ENCODE measurements at places on chromosomes 12 and 14.

- no peak for DNase-seq
Measured at GRCh38 chr12:56602239-56602638, 27.9 kb downstream of the BAZ2A start.

DNA sequence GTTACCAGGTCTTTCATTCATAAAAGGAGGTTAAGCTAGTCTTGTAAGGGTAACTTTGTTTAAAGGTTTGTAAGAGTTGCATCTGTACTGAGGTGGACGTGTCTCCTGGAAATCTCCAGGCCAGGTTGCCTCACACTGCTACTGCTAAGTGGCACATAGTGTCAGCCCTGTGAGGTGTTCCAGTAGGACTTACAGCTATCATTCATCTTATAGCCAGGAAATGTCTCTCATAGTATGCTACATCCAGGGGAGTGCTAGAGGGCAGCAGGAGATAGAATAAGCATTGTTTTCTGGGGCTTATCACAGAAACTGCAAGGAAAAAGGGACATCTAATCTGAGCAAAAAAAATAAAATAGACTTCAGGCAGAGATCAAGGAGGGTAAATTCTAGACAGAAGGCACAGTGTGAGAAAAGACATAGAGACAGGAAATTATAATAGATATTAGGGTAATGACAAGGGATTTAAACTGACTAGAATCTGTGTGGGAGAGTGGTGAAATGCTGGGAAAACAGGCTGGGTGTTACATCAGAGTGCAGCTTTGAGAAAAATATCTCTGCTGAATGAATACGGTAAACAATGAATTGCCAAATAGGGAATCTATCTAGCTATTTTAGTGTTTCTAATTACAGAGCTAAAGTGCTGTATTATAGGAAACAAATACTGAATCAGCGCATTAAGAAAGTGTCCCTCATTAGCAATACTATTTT, 205.1 kb upstream of the ABCD2 start:
- DNase-seq: no peak

DNA sequence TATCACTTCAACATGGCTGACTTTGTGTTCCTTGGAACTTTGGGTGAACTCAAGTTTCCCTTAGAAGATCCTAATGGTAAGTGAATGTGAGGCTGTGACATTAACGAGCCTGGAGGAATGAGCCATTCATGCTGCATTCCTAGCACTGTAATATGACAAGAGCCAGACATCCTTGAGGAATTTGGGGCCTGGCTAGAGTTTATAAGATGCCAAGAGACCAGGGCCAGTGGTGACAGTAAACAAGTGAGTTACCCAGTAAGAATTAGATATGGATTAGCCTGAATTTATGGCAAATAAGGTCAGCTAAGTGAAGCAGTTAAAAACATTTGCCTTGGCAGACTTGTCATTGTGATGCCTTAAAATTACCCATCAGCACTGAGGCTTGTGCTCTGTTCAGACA, 232.4 kb downstream of the AKAP6 start:
- no peak for DNase-seq

DNA sequence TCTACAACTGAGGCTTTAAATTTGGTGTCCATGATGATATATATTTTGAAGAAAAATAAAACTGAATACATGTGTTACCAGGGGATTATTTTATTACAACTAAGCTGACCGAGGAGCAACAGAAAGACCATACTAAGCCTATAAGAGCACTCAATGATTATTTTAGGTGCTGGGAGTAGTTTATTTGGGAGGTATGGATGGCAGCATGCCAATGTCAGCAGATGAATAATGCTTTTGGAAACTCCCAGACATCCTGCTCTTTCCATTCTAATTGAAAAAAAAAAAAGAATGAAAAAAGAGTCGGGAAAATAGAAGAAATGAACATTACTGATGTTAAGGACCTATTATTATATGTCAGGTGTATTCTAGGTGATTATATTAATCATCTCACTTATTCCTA, 441.2 kb downstream of the BTG1 start:
- no peak for DNase-seq

DNA sequence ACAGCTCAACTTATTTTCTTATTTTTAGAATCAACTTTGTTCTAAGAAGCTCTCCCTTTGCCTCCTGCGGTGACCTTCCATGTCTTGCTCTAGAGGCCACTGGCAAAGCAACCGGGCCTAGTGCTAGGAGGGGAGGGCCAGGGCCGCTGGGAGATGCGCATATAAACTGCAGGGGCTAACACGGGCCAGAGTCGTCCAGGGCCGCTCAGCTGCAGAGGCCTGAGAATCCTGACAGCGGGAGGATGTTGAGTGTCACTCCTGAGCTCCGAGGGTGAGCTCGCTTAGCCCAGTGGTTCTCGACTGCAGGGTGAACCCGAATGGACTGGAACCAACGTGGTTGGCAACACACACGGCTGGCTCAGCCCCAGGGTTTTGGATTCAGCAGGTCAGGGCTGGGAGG, 6.5 kb upstream of the PIWIL1 start:
- DNase-seq: no peak
